ENCODE measurements at places on chromosomes 1 and 21.
A peak's percentile ranks its signal among the peaks of the same experiment; 100 is the strongest.

GRCh38 chr1:177567393-177567792 lies 396.6 kb downstream of the BRINP2 start:
- DNase-seq, result no peak

DNA sequence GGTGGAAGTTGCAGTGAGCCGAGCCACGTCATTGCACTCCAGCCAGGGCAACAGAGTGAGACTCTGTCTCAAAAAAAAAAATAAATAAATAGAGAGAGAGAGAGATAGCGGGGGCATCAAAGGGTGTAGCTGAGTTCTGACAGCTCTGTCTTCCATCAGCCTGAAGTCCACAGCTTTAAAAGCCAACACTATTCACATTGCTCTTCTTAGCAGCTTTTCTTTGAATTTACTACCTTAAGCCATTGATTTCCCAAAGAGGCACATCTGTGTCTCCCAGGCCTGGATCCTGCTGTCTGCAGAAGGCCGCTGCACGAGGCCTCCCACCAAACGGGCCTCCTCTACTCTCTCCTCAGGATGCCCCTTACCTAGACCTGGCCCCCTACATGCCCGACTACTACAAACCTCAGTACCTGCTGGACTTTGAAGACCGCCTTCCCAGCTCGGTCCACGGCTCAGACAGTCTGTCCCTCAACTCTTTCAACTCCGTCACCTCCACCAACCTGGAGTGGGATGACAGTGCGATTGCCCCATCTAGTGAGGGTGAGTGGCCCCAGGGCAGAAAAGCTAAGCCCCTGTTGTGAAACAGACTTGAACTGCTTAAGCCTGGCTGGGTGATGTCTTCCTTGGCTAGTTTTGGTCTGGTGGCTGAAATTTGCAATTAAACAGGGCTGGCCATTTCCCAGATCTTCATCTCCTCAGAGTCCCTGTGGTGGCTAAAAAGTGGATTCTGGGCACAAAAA lies 16.5 kb upstream of the SLC25A34 start:
- no peak for DNase-seq

DNA sequence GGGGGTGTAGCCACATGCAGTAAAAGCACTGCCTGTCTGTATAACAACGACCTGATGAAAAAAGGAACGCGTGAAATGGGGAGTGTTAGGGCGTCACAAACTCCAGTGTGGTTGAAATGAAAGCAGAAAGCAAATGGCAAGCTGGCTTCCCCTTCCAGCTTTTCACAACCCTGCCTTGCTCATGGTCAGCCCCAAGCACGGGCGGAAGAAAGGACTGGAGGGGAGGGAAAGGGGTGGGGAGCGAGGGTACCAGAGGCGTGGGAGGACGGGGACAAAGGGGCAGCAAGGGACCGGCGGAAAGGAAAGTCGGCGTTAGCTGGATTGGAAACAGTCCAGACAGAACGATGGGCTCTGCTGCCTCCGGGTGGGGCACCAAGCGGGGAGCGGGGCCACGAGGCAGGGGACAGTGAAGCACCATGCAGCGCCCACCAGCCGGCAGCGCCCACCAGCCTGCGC lies 9.6 kb downstream of the VPS26C start:
- DNase-seq, result peak; percentile 66

- DNase-seq, result no peak
Measured at GRCh38 chr1:205052690-205053089, 9.7 kb downstream of the CNTN2 start.

GRCh38 chr1:34736692-34737091 lies 18.2 kb upstream of the GJB5 start:
- DNase-seq, result no peak

GRCh38 chr1:170436928-170437327 lies 95.0 kb upstream of the GORAB start:
- no peak for DNase-seq

DNA sequence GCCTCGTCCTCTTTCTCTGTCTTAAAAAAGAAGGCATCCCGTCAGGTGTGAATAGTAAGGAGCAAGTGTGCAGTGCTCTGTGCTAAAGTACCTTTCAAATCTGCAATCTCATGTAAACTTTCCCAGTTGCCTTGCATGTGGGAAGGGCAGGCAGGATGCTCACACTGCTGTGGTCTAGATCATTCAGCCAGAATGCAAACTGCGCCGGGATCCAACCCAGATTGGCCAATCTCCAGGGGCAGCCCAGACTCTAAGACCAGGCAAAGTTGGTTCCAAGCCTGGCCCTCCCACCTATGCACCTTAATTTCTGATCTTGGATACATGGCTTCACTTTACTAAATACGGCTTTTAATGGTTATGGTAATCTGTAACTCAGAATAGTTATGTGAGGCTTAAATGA lies 3.2 kb upstream of the MAP1LC3C start:
- no peak for DNase-seq

Data from activated CD8-positive, alpha-beta T cell treated with anti-CD3 and anti-CD28 coated beads, Interleukin-2, amount 10 ng/mL, durations not matched to agents 7 days and 5 days (primary cell).